ENCODE measurements at places on chromosomes 3 and 15.

- no peak for DNase-seq
Observed at GRCh38 chr15:58605931-58606530, 143.5 kb downstream of the ADAM10 start.

DNA sequence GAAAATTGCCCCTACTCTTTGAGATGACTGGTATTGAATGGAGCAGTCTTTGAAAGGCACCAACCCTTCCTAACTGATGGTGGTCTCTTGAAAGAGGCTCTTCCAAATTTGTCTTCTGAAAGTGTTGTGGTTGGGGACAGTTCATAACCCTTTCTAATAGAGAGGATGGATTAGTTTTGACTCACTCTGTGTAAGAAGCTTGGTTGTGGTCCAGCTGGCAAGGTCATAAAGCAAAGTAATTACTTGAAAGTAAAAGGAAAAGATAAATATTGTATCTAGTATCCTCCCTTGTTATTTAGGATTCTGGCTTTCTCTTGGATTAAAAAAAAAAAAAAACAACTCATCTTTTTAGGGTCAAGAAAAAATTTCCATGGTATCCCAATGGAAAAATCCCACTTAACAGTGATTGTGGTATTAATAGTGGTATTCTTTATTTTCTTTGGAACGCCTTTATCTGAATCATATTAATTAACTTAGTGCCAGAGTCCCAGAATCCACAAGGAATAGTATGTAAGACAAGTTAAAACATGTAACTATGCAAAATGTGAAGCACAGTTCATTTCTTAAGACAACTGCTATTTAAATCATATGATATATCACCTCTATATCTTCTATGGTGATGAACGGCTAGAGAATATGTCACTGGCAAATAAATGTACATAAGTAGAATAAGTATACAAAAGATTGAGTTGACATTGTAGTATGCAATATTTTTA is 469.3 kb upstream of the CDIN1 start:
- no peak for DNase-seq

- no peak for DNase-seq
Observed at GRCh38 chr3:44206261-44206660, 35.4 kb upstream of the TOPAZ1 start.

DNA sequence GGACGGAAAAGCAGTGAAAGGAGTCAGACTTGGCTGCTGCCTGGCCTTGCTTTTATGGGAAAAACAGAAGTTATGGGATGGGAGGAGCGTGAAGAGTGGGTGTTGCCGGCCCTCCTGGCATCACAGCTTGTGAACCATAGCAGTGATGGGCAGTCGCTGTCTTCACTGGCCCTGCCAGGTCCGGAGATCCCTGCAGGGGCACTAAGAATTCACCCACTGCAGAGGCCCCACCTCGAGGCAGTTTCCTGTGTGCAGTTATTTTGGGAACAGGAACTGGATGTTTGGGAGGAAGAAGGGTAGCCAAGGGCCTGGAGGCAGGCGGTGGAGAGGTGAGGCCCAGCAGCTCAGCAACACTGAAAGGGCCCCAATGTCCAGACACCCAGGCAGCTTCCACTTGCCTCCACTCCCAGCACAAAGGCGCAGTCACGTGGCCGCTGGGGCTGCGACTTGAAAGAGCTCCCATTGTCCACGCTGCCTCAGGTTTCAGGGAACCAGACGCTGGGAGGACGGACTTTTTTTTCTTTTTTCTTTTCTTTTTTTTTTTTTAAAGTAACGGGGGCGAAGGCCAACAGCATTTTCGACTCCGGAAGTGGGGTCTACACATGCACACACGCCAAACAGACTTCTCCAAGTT is 255.6 kb downstream of the ZNF621 start:
- DNase-seq: no peak

GRCh38 chr3:108826309-108827187 is 4.0 kb downstream of the TRAT1 start:
- no peak for DNase-seq
